ENCODE measurements at places on chromosomes 5 and 9.

DNA sequence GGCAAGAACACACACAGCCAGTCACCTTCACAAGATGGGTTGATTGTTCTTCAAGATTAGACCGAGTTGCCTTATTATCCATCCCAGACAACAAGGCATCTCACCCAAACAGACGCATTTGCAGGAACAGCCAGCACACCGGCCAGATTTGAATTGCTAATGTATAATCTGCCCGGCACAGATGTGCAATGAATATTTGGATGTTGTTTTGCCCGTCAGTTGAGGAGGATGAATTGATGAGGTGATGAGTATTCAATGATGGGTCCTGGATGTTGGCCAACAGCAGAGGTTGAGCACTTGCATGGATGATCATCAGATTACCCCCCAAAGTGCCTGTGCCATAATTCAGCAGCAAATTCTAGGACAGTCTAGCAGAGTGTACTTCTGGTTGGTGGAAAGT is 20.1 kb downstream of the ALG2 start:
- DNase-seq, result no peak
- H3K36me3 ChIP-seq, result no peaks in the 10 kb centered on the region
- H3K27ac ChIP-seq, result no peak overlapping the region
- no peak overlapping the region for H3K4me3 ChIP-seq
- H3K4me1 ChIP-seq, result no peaks in the 10 kb centered on the region

DNA sequence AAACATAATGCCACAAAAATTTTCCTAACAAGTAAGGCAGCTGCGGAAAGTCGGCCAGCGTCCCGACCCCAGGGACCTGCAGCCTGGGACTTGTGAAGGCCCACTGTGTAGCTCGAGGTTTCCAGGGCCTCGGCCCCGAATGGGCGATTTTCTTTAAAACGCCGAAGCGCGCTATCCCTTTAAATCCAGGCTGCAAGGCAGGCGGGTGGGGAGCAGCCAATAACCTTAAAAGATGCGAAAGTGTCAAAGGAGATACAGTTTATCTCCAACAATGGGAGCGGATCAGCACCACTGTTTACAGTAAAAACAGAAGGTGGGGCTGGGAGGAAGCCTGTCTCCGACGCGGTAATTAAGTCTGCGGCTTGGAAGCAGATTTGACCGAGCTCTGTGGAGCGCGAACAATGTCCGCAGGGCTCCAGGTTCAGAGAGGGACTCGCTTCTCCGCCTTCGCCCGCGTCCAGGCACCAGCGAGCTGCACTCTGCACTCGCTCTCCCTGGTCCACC is 1.7 kb upstream of the ZSWIM6 start:
- peak overlapping the region; percentile 93 for H3K27ac ChIP-seq
- DNase-seq, result no peak
- peaks cover 48% of the 10 kb centered on the region for H3K4me1 ChIP-seq
- peaks cover 8% of the 10 kb centered on the region for H3K36me3 ChIP-seq

- peaks cover 5% of the 10 kb centered on the region for H3K27me3 ChIP-seq
- peak; percentile 25 for DNase-seq
- peaks cover 29% of the 10 kb centered on the region for H3K4me1 ChIP-seq
- no peaks in the 10 kb centered on the region for H3K36me3 ChIP-seq
Measured at GRCh38 chr5:67246108-67246507, 49.5 kb upstream of the CD180 start.

GRCh38 chr5:100446879-100447430 is 88.2 kb upstream of the FAM174A start:
- H3K27ac ChIP-seq, result no peak overlapping the region
- H3K36me3 ChIP-seq, result peaks cover 9% of the 10 kb centered on the region
- H3K4me3 ChIP-seq, result no peak overlapping the region

GRCh38 chr9:123375469-123376132 is 19.6 kb downstream of the CRB2 start:
- DNase-seq, result peak; percentile 77
- no peaks in the 10 kb centered on the region for H3K27me3 ChIP-seq
- peaks cover 71% of the 10 kb centered on the region for H3K4me1 ChIP-seq
- H3K36me3 ChIP-seq, result peaks cover 15% of the 10 kb centered on the region

DNA sequence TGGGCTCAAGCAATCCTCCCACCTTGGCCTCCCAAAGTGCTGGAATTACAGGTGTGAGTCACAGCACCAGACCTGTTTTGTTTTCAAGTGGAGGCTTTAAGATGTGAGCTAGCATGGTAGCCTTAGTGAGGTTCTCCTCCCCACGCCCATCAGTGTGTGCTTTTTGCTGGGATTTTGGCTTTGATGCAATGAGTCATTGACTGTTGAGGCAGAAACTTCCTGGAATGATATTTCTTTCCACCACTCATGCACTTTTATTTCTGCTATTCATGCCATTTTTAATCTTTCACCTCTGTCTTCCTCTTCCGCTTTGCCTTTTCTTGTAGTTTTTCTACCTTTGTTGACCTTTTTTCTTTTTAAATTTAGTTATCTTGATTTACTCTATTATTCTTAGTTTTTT is 4.2 kb upstream of the NFIL3 start:
- H3K4me1 ChIP-seq, result peaks cover 15% of the 10 kb centered on the region
- no peak for DNase-seq
- no peak overlapping the region for H3K4me3 ChIP-seq
- no peak overlapping the region for H3K27ac ChIP-seq
- H3K27me3 ChIP-seq, result peaks cover 56% of the 10 kb centered on the region

- no peaks in the 10 kb centered on the region for H3K36me3 ChIP-seq
- no peak overlapping the region for H3K27ac ChIP-seq
- DNase-seq, result no peak
Measured at GRCh38 chr5:42953041-42953440, 87.1 kb downstream of the ANXA2R start.

GRCh38 chr9:127528422-127529251 is 77.3 kb downstream of the LRSAM1 start:
- no peak for DNase-seq
- peak overlapping the region; percentile 87 for H3K27ac ChIP-seq
- H3K4me3 ChIP-seq, result no peak overlapping the region
- H3K4me1 ChIP-seq, result peaks cover 32% of the 10 kb centered on the region

GRCh38 chr5:176389135-176390123 is 878 bp downstream of the HIGD2A start:
- peaks cover 34% of the 10 kb centered on the region for H3K4me1 ChIP-seq
- H3K4me3 ChIP-seq, result peak overlapping the region; percentile 100
- no peak for DNase-seq
- peak overlapping the region; percentile 100 for H3K27ac ChIP-seq
- no peaks in the 10 kb centered on the region for H3K27me3 ChIP-seq

DNA sequence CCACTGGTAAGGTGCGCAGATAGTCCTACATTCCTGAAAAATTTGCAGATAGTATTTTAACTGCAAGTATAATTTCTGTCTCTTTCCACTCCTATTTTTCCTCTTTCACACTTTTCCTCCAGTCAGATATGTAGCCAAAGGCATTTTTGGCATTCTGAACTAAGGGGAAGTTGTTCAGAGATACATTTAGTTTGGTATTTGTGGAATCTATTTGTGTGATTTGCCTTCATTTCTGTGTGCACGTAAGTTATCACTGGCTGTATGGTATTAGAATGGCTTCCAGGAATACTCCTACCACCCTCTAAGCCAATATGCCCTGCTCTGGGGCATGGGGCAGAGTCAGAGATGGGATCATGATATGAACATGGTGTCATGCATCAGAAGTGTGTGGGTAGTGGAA is 45.8 kb upstream of the GRAMD2B start:
- H3K36me3 ChIP-seq, result peaks cover 10% of the 10 kb centered on the region
- no peak overlapping the region for H3K27ac ChIP-seq
- no peak overlapping the region for H3K4me3 ChIP-seq
- no peak for DNase-seq

GRCh38 chr9:80866121-80866520 is 823.2 kb downstream of the TLE1 start:
- H3K27me3 ChIP-seq, result peaks cover 5% of the 10 kb centered on the region
- no peak for DNase-seq
- H3K36me3 ChIP-seq, result peaks cover 31% of the 10 kb centered on the region
- H3K4me3 ChIP-seq, result no peak overlapping the region

- H3K27me3 ChIP-seq, result peaks cover 4% of the 10 kb centered on the region
- H3K27ac ChIP-seq, result no peak overlapping the region
- H3K4me1 ChIP-seq, result no peaks in the 10 kb centered on the region
- peaks cover 5% of the 10 kb centered on the region for H3K36me3 ChIP-seq
Measured at GRCh38 chr9:89052470-89053097, 61.3 kb downstream of the S1PR3 start.

GRCh38 chr9:78986446-78986845 is 585.3 kb upstream of the TLE4 start:
- no peaks in the 10 kb centered on the region for H3K36me3 ChIP-seq
- H3K27ac ChIP-seq, result no peak overlapping the region
- no peaks in the 10 kb centered on the region for H3K27me3 ChIP-seq
- no peaks in the 10 kb centered on the region for H3K4me1 ChIP-seq
- H3K4me3 ChIP-seq, result no peak overlapping the region
- DNase-seq, result no peak

DNA sequence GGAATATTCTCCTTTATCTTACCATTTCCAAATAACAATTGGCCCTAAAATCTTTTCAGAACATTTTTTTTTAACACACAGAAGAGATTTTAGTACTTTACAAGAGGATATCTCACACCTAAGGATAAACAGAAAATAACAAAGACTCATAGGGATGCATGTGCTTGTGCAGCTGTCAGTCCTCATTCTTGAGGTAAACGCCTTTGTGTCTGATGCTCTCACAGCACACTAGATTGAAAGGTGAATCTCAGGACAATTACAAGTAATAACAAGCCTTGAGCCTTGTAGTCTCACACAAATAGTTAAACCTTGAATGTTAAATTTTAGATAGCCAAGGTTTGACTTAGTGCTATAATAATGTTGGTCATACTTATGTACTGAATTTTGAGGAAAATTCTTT is 439.2 kb downstream of the PTPRD start:
- H3K36me3 ChIP-seq, result no peaks in the 10 kb centered on the region
- DNase-seq, result no peak
- H3K27me3 ChIP-seq, result peaks cover 3% of the 10 kb centered on the region

DNA sequence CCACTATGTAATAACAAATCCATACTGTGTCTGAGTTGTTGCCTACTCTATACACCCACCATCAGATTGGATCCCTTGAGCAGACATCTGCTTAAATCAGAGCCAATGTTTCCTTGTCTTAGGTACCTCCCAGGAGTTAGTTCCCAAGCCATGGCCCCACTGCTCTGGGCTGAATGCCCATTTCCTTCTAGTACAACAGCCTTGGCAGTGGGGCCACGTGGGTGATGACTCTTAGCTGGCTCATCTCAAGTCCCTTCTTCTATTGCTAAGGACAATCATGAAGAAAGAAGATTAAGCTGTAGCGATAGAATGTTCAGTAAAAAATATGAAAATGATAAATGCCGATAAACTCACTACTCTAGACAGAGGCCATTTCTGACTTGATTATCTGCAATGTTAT is 16.6 kb downstream of the PTGR1 start:
- no peak overlapping the region for H3K4me3 ChIP-seq
- no peak for DNase-seq
- H3K27ac ChIP-seq, result no peak overlapping the region
- H3K27me3 ChIP-seq, result no peaks in the 10 kb centered on the region
- H3K4me1 ChIP-seq, result no peaks in the 10 kb centered on the region

GRCh38 chr5:23977365-23977764 is 470.0 kb downstream of the PRDM9 start:
- H3K4me3 ChIP-seq, result no peak overlapping the region
- H3K27me3 ChIP-seq, result no peaks in the 10 kb centered on the region
- no peaks in the 10 kb centered on the region for H3K4me1 ChIP-seq
- DNase-seq, result no peak

DNA sequence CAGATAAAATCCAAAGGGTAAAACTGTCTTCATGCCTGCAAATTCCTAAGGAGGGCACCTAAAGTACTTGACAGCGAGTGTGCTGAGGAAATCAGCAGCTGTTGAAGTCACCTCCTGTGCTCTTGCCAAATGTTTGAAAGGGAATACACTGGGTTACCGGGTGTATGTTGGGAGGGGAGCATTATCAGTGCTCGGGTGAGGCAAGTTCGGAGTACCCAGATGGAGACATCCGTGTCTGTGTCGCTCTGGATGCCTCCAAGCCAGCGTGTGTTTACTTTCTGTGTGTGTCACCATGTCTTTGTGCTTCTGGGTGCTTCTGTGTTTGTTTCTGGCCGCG is 727 bp upstream of the ADRB2 start:
- peak overlapping the region; percentile 90 for H3K4me3 ChIP-seq
- no peak for DNase-seq
- H3K36me3 ChIP-seq, result no peaks in the 10 kb centered on the region
- H3K27ac ChIP-seq, result no peak overlapping the region
- peaks cover 9% of the 10 kb centered on the region for H3K4me1 ChIP-seq

DNA sequence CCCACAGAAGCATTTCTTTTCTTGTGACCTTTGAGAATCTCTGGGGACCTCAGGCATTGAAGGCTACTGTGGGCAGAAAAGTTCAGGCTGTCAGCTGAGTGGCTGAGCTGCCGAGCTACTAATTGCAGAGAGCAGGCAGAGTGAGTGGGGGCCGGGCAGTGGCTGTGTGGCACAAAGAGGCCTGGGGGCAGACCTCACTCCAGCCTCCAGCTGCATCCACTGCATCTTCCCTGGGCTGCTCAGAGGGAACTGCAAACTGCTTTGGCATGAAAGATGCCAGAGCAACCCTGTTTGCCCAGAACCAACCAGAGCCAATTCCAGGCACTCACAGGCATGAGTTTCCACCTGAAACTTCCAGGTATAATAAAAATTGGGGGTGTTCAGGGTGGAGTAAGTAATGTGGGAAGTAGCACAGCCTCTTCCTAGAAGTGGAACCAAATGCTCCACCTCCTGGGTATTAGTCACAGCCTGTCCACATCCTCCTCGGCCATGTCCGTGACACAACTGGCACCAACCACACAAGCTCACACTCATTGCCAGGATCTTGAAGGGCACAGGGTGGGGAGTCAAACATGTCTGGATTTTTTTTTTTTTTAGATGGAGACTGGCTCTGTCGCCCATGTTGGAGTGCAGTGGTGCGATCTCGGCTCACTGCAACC is 548.9 kb downstream of the BNC2 start:
- H3K4me1 ChIP-seq, result peaks cover 35% of the 10 kb centered on the region
- peaks cover 8% of the 10 kb centered on the region for H3K27me3 ChIP-seq
- no peak overlapping the region for H3K27ac ChIP-seq
- no peaks in the 10 kb centered on the region for H3K36me3 ChIP-seq
- DNase-seq, result no peak
- no peak overlapping the region for H3K4me3 ChIP-seq

GRCh38 chr5:148206620-148207019 is 3.8 kb downstream of the SPINK6 start:
- DNase-seq, result no peak
- H3K4me1 ChIP-seq, result no peaks in the 10 kb centered on the region
- H3K4me3 ChIP-seq, result no peak overlapping the region
- H3K27me3 ChIP-seq, result no peaks in the 10 kb centered on the region
- no peaks in the 10 kb centered on the region for H3K36me3 ChIP-seq

Data from nephron progenitor cell (in vitro differentiated cells).